RPMI8226 (cell line): ENCODE measurements at places on chromosomes 1 and 21.

DNA sequence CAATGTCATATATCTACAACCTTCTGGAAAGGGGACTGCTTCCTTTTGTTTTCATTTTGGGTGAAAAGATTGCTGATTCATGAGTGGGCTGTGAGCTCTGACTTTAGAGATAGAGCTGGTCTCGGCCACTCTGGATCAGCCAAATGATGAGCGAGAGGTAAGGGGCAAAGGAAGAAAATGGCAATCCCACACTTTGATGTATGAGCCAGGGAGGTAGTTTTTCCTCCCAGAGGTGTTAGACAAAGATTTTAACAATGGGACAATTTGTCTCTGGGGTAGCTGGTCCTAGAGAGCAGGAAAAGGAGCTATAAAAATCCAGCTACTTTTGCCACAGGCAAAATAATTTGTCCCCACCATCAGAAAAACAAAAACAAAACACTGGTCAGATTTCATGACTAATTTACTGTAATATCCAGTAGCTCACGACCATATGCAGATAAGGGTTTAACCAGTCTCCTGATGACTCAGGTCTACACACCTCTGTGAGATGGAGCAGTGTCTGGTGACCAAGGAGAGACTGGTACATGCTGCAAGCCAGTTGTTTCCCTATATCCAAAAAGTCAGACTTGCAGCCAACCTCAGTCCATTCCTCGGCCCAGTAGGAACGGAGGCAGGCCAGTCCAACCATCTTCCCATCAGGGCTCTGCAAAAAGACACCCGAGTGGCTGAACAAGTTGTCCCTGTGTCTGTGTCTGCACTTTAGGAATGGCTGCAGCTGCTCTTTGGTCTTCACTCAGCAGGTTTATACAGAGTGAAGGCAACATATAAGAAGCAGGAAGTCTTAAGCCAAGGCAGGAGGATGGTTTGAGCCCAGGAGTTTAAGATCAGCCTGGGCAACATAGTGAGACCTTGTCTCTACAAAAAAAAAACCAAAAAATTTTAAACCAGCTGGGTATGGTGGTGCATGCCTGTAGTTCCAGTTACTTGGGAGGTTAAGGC is 29.2 kb downstream of the DNASE2B start:
- DNase-seq = no peak

DNA sequence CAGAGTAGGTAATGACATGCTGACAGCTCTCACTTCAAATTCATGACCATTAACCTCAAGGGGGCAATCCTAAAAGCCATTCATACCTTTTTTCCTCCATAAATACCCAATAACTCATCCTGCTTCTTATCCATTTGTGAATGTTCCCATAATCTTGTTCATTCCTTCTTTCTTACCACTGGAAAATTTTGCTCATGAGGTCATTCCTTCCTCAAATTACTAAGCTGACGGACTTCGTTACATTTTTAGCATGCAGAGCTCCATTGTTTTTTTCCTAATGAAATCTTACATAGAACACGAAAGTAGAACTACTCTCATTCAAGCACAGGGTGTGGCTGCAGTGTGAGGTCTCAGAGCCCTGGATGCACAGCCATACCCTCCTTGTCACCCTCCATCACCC is 276.5 kb upstream of the DPYD start:
- DNase-seq = no peak

GRCh38 chr1:33306653-33307493 is 14.0 kb downstream of the A3GALT2 start:
- no peak for DNase-seq

DNA sequence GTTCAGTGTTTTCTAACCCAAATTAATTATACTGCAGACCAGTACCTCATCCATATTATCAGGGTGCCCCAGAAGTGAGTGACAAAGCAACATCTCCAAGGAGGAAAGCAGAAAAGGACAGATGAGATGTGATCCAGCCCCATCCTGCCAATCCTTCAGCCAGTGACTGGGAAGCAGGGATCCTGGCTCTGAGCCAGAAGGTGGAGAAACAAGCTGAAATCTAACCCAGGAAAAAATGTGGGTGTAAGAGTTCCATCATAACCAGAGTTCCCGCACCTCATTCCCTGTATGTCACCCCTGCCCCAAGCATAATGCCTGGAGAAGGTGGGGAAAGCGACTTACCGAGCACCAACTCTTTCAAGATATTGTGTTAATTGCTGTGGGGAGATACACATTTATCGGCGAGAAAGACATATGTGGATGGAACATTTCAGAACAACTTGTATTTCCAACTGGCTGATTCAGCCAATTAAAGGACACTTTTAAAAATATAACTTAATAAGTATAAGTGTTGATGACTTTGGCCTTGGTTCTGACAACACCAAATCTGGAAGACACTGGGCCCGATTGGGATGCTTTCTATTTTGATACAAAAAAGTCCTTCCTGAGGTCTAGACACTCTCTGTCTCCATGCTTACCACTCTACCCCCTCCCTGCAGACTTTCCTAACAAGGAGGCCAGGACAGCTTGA is 14.9 kb downstream of the PLEKHA6 start:
- DNase-seq = no peak

DNA sequence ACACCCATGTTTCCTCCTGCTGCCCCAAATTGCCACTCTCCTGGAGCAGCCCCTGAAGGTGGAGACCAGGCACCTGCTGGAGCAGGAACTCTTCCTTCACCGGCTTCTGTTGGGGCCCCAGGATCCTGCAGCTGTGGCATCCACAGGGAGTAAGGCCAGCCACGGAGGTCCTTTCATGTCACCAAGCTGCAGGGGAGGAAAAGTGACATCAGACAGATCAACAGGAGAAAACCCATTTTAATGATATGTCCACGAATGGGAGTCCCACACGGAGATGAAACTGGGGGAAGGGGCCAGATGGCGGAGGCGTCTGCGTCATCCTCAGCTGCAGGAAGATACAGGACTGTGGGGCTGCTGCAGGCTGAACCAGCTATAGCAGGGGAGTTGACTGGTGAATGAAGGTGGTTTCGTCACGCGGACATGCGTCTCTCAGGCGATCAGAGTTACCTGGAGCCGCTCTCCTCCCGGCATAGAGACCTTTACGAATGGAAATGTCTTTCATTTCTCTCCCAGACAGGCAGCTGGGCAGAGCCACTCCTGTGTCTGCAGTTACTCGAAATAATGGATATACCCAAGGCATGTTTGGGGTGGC is 9.9 kb downstream of the TP73 start:
- no peak for DNase-seq

- no peak for DNase-seq
Observed at GRCh38 chr1:201556841-201557571, 18.1 kb downstream of the NAV1 start.

DNA sequence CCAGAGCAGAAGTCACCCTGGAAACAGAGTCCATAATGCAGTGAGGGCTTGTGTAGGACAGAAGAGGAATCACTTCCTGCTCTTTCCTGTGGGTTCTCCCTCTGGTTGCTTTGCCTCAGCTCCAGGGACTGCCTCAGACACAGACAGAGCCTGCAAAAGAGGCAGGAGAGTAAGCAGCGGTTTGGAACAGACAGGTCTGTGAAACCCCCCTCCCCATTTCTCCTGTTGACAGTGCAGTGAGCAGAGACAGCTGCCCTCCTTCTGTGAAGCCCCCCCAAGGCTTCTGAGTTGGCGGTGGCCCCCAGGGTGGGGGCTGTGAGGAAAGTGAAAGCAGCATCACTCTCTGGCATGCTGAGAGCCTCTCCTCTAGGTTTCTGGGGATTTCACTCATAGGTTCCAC is 53.0 kb downstream of the MAB21L3 start:
- DNase-seq = no peak

GRCh38 chr1:110875216-110875731 is 2.3 kb downstream of the CD53 start:
- peak; percentile 52 for DNase-seq

DNA sequence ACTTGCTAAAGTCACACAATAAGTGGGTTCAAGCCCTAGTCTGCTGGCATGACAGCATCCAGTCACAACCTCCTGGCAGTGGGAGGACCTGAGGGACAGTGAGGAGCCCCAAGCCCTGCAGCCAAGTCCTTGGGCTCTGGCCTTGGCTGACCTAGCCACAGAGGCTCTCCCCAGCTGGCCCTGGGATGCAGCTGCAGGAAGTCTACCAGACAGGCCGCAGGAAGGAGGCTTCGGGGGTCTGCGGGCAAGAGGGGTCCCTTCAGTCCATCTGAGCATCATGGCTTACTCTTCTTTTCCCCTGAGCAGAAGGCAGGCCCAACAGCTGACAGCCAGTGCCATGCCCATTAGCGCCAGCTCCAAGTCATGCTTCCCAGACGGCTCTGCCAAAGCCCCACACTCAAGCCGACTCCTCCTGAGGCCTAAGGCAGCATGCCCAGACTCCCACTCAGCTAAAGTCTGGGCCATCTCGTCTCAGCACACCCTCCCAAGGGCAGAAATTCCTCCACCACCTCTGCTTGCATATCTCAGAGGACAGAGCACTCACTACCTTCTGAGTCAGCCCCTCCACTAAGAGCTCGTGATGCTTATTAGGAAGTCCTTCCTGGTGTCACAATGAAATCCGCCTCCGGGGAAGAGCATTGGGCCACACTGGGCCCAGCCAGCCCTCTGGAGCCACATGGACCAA is 20.1 kb downstream of the SLC1A7 start:
- no peak for DNase-seq

- DNase-seq = no peak
Observed at GRCh38 chr1:100343897-100344296, 8.4 kb upstream of the CDC14A start.

DNA sequence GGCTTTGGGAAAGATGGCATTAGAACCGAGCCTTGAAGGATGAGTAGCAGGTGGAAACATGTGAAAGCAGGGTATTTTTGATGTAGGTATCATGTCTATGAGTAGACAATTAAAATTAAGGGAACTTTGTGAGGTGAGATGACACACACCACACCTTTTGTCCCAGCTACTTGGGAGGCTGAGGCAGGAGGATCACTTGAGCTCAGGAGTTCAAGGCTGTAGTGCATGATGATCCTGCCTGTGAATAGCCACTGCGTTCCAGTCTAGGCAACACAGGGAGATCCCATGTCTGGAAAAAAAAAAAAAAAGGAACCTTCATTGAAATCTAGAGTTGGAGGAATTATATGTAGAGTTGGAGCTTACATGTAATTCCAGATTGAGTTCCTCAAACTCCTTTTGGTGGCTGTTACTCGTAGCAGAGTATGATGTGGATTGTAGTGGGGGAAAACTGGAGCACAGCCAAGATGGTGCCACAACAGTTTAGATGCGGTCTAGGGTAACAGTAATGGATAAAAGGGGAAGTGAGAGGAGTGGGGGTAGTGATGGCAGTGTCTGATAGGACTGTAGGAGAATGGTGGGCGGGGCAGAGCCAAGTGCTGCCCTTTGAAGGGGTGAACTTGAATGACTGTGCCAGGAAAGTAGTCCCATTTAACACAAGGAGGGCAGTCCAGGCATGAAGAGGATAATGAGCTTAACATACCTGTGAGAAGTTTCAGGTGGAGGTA is 17.4 kb downstream of the AK4 start:
- peak; percentile 93 for DNase-seq

GRCh38 chr1:56512724-56513494 is 66.5 kb downstream of the PLPP3 start:
- DNase-seq = no peak

DNA sequence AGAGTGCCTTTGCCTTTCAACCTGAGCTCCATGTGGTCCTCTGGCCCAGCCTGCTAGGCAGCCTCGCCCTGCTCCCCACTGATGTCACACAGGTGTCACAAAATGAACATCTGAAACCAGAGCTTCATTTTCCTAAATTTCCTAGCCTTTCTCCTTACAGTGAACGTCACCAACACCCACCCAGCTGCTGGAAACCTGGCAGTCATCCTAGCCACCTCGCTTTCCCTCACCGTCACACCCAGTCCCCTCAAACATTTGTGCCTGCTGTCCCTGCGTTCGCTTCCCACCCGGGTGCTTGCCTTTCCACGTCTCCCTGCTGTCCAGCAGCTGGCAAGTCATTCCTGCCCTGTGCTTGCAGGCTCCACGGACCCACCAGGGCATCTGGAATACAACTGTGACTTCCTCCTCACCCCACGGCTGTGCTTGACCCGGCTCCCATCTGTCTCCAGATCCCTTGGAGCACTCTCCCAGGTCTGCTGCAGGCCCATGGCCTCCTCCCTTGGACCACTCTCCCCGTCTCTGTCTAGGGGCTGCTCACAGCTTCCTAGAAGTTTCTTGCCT is 23.5 kb downstream of the ADARB1 start:
- DNase-seq = no peak

- DNase-seq = no peak
Observed at GRCh38 chr1:201496296-201496690, 10.6 kb downstream of the CSRP1 start.

- no peak for DNase-seq
Observed at GRCh38 chr1:183801649-183802048, 3.3 kb upstream of the RGL1 start.

DNA sequence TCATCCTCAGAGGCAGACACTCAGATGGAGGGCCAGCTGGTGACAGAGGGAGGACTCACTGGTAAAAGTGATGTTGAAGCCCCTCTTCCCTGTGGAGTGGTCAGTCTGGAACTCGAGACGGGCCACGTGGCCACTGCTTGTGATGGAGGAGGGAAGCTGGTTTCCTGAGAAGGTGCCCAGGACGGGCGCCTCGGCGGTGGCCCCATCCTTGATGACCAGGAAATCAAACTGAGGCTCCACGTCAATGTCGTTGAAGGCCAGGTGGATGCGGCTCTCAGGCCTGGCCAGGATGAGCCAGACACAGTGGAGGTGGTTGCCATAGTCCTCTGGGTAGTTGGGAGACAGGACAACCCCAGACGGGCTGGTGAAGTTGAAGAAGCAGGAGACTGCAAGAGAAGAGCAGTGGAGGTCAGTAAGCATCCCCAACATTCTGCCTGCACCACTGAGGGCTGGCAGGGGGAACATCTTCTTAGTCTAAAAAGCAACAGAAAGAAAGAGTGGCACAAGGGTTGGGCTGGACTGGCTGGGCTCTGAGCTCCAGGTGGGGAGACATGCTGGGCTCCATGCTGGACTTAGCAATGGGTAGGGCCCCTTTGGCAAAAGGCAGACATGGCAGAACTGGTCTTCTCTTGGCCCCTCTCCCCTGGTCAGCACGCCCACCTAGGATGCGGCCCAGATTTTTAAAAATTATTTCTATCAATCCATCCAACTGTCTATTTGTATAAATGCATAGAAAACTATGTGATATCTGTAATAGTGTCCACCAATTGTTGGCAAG is 120.5 kb upstream of the HMGB4 start:
- no peak for DNase-seq

- no peak for DNase-seq
Observed at GRCh38 chr1:17642169-17642568, 102.7 kb downstream of the ARHGEF10L start.

DNA sequence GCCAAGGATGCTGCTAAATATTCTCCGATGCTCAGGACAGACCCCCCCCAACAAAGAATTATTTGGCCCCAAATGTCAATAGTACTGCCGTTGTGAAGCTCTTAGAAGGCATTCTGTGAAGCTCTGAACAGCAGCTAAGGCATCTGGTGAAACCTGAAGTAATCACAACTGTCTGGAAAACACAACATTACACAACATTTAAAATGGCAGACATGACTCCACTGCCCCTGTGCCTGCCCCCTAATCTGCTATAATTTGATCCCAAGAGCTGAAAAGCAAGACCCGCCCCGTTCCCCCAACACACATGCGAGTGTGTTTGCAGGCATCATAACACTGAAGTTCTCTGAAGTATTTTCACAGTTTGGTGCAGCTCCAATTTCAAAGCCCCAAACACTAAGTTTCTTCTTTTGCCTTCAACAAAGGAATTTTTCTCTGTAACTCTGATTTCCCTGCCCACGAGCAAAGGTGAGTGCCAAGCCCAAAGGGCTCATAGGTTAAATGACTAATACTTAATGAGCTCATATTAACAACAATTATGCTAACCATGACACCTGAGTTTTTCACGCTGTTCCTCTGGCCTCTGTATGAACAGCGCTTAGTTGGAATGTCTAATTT is 129.2 kb downstream of the CLIC6 start:
- DNase-seq = no peak
